Kidney (tissue), 22 donors: ENCODE measurements at places on chromosomes 7 and 10. TPM values are rescaled to one million over a fixed set of nuclear protein-coding genes. Genes with fewer than 3 reads are reported as not detected.

The CPVL gene
- polyA plus RNA-seq = 104 TPM

The SPDYE1 gene
- not detected for polyA plus RNA-seq

DNA sequence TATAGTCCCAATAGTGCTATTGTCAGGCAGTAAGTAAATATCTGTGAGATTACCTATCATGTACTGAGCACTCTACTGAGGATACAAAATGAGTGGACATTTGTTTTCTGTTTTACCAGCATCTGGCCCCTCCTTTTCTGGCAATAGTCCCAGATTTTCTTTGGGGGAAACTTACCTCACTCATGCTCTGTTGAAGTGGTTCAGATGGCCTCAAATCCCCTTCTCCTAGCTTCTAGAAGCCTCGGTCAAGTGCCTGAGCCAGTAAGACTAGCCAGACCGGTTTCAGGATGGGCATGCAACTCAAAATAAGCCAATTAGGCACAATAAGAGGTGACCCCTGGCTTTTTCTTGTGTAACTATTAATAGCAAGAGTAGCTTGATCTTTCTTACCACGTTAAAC, 19.7 kb downstream of the TRDMT1 start:
- no peak for DNase-seq

DNA sequence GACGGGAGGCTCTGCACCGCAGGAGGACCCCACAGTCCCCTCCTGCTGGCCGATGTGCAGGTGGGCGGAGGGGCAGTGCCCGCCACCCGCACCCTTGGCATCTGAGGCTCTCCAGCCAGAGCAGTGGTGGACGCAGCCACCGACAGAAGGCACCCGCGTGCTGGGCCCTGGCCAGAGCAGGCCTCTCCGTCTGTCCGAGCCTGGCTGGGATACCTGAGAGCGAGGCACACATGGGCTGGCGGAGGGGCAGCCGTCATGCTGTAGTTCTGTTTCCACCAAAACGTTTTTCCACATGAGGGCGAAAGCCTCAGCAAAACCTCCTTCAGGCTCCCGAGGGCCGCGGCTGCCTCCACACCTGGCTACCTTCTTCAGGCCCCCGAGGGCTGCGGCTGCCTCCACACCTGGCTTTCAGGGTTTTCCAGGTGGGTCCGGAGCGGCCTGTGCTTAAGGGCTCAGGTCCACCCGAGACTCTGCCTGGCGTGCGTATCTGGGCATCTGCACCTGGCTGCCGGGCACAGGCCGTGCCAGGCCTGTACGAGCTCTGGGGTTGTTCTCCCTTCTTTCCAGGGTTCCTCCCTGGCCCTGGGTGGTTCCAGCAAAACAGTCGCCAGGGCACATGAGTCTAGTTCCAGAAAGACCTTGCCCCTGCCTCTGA, 115.5 kb downstream of the INPP5A start:
- no peak for DNase-seq

- no peak for DNase-seq
These were observed 165.0 kb downstream of the MGMT start for GRCh38 chr10:129631870-129632623.
